Stimulated activated CD4-positive, alpha-beta T cell treated with anti-CD3 and anti-CD28 coated beads, Interleukin-1b, Interleukin-23, amount 100 ng/mL, for 1 hour (primary cell): ENCODE measurements at places on chromosomes 16 and 17.

DNA sequence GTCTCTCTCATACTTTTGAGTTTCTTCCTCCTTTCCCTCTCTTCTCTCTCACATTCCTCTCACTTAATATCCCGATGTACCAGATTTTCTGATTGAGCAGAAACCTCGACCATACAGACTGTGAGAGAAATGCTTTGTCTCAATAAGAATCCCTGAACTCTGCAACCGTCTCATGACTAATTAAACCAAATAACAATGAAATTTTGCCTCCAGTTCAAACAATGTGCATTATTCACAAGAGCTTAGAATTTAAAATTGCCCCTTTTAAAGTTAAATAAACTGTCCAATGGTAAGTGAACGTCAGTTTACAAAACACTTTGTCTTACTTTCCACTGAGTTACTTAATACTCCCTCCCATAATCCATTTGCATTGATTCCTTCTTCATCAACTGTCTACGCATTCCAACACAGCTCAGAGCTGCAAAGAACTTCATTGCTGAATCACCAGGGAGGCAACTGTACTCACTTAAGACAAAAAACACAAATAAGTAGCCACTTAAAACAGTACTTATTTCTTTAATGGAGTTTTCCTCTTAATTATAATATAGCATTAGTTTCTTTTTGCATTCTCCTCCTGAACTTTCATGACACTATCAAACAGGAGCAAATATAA, 4.9 kb downstream of the CDH11 start:
- no peak for DNase-seq

DNA sequence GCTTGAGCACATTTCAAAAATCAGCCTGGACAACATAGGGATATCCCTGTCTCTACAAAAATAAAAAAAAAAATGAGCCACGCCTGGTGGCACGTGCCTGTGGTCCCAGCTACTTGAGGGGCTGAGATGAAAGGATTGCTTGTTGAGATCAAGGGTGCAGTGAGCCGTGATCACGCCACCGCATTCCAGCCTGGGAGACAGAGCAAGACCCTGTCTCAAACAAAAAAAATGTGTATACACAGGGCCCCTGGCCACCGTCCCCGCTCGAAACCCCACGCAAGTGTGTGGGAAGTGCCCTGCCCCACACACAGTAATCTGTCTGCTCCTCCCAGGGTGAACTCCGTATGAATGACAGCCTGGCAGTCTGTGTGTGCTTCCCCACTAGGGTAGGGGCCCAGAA, 93.0 kb upstream of the RPL38 start:
- no peak for DNase-seq

DNA sequence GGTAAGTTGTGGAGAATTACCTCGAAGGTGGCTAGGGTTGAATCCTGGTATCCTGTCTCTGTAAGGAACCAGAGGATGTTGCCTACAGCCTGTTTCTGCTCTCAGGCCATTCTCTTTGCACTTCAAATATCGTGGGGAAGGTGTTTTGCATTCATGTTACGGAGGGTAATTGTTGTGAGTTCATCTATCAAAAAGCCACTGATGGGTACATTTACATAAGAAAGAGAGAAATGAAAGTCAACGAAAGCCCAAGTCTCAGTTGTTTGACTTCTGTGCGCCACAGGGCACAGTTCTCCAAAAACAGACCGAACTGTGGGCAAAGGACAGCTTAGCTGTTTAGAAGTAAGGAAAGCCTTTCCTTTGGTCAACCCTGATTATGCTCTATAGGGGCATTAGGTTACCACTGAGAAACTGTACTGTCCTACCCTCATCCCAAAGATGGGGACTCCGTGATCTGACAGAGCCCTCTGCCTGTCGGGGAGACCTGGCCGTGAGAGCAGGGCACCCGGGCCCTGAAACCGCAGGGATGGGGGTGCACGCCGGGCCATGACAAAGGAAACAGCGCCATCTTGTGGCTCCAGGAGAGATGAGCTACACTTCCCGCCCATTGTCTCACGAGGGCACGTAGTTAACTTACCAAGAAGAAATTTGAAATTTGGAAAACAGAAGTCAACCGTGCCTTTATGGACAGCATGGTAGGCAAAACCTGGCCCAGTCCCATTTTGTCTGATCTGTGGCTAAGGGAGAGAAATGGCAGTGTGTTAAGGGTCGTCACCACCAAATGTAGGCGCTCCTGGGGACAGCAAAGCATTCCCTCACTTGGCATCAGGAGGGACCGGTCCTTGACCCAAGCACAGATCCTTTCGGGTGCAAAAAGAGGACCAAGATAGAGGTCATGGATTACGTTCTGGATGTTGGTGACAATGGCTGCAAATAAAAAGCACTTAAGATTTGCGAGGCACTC, 74.5 kb upstream of the DYNLRB2 start:
- DNase-seq, result peak; percentile 21

- no peak for DNase-seq
These were observed 144.4 kb downstream of the SNX11 start for GRCh38 chr17:48251950-48252349.

GRCh38 chr17:78722246-78722761, 59.8 kb downstream of the CYTH1 start:
- no peak for DNase-seq

DNA sequence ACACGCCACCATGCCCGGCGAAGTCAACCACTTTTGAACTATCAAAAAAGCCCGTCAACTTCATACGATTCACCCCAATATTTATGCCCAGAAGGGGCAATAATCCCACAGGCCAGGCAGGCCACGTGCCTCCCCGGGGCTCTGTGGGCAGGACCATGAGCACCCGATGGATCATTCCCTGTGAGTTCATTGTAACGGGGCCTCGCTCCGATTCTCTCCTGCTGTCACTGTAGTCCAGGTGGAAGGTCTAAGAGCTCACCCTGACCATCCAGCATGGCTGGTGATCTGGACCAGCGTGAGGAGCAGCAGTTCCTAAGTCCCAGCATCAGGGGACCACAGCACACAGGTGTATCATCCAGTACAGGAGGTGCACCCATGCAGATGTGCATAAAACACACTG, 77.5 kb upstream of the DOC2B start:
- no peak for DNase-seq

- no peak for DNase-seq
These were observed 20.1 kb upstream of the KRT19 start for GRCh38 chr17:41547921-41548843.

DNA sequence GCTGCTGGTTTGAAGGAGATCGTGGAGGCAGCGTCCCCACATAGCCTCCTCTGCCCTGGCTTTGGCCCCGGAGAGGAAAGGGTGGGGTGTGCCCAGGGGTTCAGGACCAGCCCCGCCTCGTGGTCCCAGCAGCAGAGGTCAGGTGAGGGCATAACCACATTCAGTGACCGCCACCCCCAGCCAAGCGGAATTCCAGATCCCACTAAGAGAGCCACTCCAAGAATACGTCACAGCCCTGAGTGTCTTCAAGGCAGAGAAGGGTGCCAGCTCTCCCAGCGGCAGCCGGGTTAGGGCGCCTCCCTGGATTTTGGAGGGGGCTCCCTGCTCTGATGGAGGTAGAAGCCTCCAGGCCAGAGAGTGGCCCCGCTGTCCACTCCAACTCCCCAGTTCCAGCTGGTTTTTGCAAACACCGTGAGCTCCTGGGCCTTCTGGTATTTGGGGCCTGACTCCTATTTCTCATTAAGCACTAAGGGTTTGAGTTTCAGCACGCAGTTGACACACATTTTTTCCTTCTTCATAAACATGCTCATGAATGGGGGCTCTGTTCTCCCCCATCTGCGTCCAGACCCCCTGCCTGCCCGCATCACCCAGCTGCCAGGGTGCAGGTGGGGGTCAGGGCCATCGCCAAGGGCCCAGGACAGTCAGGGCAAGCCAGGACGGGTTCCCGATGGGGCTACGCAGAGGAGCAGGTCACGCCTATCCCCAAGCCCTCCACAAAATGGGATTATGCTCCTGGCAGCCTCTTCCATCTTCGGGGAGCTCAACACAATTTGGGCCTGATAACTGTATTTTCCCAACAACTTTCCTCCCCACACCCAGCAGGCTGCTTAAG, 98.4 kb upstream of the PLCG2 start:
- no peak for DNase-seq

DNA sequence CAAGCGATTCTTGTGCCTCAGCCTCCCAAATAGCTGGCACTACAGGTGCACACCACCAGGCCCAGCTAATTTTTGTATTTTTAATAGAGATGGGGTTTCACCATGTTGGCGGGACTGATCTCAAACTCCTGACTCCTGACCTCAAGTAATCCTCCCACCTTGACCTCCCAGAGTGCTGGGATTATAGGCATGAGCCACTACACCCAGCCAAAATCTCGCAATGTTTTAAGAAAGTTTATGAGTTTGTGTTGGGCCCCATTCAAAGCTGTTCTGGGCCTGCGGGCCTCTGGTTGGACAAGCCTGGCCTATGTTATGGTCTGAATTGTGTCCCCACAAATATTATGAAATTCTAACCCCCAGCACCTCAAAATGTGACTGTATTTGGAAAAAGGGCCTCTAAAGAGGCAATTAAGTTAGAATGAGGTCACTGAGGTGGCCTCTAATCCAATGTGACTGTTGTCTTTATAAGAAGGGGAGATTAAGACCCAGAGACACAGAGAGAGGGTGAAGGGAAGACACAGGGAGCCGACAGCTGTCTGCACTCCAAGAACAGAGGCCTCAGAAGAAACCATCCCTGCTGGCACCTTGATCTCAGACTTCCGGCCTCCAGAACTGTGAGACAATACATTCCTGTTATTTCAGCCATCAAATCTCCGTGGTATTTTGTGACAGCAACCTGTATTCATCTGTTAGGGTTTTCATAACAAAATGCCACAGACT, 469.9 kb downstream of the HS3ST4 start:
- no peak for DNase-seq

DNA sequence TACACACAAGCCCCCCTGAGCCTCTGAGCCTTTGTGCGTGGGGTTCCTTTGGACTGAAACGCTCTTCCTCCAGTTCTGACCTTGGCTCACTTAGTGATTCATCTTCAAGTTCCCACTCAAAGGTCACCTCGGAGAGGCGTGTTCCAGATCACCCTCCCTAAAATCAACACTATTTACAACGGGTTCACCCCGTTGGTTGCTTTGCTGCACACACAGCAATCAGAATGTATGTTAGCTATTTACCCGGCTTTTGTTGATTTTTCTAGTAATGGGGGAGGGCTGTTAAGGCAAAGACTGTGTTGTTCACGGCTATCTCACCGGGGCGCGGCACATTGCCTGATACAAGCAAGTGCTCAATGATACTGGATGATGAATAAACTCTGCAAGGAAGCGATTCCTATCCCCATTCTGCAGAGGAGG, 977 bp downstream of the NAGPA start:
- no peak for DNase-seq

- DNase-seq, result no peak
These were observed 10.9 kb downstream of the RARA start for GRCh38 chr17:40319651-40320540.

DNA sequence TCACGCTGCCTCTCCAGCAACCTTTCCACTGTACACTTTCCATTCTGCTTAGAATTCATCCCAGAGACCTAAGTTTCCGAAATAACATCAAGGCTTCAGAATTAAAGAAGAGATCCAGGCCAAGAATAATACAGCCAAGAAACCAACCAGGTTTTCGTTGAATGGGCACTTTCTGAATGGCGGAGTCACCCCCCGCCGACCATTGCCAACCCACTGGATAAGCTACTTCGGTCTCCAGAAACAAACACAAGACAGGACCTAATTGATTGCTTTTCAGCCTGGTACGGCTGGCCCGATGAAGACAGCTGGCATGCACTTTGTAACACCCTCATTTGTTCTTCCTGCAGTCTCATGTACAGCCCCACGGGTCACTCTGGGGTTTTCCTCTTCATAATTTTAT, 308.1 kb upstream of the ZFHX3 start:
- no peak for DNase-seq

DNA sequence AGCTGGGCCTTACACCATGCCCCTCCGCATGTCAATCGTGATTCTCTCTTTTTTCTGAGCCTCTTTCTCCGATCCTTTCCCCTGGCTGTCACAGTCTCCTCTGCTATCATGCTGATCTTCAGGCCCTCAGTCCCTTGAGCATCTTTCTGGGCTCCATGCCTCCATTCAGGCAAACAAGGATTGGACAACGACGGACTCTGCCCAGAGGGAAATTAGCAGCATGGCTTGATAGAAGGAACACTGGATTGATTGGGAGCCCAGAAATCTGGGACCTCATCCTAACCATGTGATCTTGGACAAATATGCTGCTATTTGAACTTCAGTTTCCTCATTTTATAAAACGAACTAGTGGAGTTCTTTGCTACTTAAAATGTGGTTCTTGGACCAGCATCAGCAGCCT, 19.6 kb upstream of the PHF12 start:
- no peak for DNase-seq

- no peak for DNase-seq
These were observed 685 bp upstream of the PSMD3 start for GRCh38 chr17:39979893-39980350.

DNA sequence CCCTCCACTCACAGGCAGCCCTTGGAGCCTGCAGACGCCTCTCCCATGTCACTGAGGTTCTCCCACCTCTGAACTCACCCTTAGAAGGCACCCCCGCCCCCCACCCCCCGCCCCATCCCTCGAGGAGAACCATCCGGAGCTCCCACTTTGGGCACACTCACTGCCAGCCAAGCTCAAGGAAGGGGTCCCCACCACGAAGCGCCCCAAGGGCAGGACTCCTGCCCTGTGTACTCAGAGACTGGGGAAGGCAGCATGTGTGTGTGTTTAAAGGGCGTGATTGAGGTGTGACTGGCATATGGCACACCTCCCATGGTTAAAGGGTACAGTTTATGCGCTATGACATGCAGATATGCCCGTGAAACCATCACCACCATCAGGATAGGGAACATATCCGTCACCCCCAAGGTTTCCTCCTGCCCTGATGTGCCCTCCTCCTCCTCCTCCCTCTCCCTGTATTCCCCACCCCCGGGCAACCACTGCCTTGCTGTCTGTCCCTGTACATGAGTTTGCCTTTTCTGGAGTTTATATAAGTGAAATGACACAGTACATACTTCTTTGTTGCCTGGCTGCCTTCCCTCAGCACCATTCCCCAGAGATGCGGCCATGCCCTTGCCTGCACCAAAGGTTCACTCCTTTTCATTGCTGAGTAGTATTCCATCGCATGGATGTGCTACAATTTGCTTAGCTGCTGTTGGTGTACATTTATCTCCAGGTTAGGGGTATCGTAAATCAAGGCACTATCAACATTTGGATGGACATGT, 14.0 kb upstream of the RBFOX3 start:
- no peak for DNase-seq

DNA sequence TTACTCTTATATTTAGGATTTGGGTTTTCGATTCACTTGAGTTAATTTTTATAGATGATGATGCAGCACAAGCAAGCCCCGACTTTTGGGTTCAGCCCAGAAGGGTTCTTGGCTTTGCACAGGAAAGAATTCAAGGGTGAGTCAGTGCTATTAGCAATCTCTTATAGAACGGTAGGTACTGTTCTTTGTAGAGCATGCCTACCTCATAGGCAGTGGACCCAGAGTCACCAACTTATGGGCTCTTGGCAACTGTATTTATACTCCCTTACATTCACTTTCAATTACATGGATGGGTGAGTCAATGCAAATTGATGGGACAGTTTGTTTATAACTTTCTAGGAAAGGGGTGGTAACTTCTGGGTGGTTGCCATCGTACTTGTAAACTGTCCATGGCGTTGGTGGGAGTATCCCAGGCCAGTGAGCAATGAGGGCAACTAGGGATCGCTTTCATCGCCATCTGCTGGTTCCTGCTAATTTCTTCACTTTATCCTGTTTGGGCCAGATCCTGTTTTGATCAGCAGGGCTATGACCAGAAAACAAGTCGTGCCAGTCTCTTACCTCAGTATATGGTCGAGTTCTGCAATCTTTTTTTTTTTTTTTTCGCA, 362.6 kb downstream of the CNTNAP4 start:
- no peak for DNase-seq

- DNase-seq, result no peak
These were observed 751 bp downstream of the DCAF7 start for GRCh38 chr17:63550817-63551639.

- DNase-seq, result no peak
These were observed 442.3 kb upstream of the MON1B start for GRCh38 chr16:76748461-76749348.
